Thoracic aorta (tissue), 2 donors: ENCODE measurements at places on chromosomes 4 and X. TPM values are rescaled to one million over a fixed set of nuclear protein-coding genes. Genes with fewer than 3 reads are reported as not detected.

DNA sequence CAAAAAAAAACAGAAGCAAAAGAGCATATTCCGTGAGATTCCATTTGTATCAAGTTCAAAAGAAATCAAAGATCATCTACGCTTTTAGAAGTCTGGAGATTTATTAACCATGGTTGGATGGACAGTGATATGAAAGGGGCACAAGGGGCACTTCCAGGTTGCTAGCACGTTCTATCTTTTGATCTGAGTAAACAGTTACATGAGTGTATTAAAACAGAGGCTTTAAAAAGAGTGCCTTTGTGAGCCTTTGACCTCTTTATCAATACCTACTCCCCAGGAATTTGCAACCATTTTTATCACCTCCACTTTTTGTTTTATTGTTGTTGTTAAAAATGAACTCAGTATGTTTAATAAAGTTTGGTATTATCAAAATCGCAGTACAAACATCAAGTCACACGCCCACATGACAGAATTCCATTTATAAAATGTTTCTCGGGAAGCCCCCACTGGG is 72.4 kb upstream of the UCP1 start:
- H3K4me1 ChIP-seq = no peaks in the 10 kb centered on the region
- H3K4me3 ChIP-seq = peak overlapping the region; percentile 64
- H3K36me3 ChIP-seq = peaks cover 5% of the 10 kb centered on the region
- no peaks in the 10 kb centered on the region for H3K27me3 ChIP-seq
- no peak overlapping the region for H3K27ac ChIP-seq

GRCh38 chrX:25873196-25873595 is 264.9 kb upstream of the MAGEB18 start:
- DNase-seq = no peak
- H3K27ac ChIP-seq = no peak overlapping the region
- no peaks in the 10 kb centered on the region for H3K27me3 ChIP-seq
- H3K4me3 ChIP-seq = no peak overlapping the region
- no peaks in the 10 kb centered on the region for H3K4me1 ChIP-seq
- no peaks in the 10 kb centered on the region for H3K36me3 ChIP-seq

The DGAT2L6 gene
- not detected for total RNA-seq

DNA sequence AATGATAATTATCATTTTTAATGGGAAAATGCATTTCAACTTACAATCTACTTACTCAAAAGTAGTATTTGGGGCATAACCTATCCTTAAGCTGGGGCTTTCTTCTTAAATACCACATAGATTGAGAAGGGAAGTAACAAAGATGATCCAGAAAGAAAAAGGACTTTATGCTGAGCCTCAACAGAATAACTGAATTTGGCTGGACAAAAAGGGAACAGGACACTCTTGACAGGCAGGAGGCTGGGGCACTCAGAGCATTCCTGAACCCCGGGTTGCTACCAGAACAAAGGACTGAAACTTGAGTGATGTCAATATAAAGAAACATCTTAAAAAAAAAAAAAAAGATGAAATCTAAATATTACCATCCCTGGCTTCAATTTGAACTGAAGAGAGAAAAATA is 23.9 kb downstream of the RELL1 start:
- H3K27ac ChIP-seq = no peak overlapping the region

DNA sequence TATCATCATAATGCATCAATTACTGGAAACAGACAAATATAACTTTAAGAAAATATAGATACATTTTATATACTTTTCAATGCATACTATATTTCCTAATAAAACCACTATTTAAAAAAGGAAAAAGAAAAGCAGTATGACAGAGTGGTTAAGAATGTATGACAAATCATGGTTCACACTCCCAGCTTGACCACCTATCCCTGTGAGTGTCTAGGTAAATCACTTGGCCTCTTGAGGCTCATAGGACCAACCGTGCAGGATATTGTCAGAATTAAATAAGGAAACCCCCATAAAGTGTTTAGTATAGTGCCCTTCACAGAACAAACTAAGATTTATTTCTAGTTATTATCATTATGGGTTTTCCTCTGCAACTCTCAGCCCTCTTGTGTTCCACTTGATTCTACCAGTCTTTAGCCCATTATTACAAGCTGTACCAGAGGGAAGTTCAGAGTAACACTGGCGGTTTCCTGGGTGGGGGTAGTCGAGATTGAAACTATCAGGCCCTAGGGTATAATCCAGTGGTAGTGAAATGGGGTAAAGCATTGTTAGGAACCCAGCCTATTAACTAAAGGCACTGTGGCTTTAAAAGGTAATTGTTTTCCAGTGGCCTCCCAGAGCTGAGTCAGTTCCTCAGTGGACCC is 55.5 kb upstream of the PAK3 start:
- H3K4me3 ChIP-seq = no peak overlapping the region
- H3K36me3 ChIP-seq = no peaks in the 10 kb centered on the region
- H3K4me1 ChIP-seq = no peaks in the 10 kb centered on the region
